ENCODE measurements at places on chromosomes 6 and 20. TPM values are rescaled to one million over a fixed set of nuclear protein-coding genes. Genes with fewer than 3 reads are reported as not detected.
A peak's percentile ranks its signal among the peaks of the same experiment; 100 is the strongest.

The FABP7 gene
- total RNA-seq = not detected

The SMLR1 gene
- not detected for total RNA-seq

The PRSS35 gene
- total RNA-seq = not detected

The C4A gene
- 4.8 TPM for total RNA-seq

The FOXA2 gene
- total RNA-seq = not detected

The TNF gene
- not detected for total RNA-seq

GRCh38 chr6:150366118-150366778 is 2.6 kb upstream of the IYD start:
- H3K36me3 ChIP-seq = no peaks in the 10 kb centered on the region
- peaks cover 3% of the 10 kb centered on the region for H3K4me1 ChIP-seq
- H3K27ac ChIP-seq = no peak overlapping the region
- H3K27me3 ChIP-seq = no peaks in the 10 kb centered on the region
- no peak for DNase-seq

- H3K27ac ChIP-seq = no peak overlapping the region
- no peaks in the 10 kb centered on the region for H3K27me3 ChIP-seq
- DNase-seq = peak; percentile 57
Measured at GRCh38 chr6:152572338-152573088, 64.6 kb downstream of the SYNE1 start.

DNA sequence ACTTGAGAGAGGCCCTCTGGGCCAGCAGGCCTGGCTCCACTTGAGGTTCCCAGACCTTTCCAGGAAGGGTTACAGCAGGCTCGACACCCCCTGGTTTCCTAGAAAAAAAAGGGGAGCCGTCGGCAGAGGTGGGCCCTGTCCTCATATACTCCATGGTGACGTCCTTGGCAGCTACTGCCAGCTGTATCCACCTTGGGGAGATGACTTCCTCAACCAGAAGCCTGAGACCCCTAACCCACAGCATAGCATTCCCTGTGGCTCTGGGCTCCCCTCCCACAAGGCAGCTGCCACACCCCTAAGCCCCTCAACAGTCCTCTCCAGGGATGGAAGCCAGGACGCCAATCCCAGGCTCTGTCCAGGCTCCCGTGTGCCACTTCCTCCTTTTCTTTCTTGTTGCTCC is 294.8 kb downstream of the CDC5L start:
- no peak for DNase-seq
- H3K4me3 ChIP-seq = no peak overlapping the region
- H3K27me3 ChIP-seq = no peaks in the 10 kb centered on the region
- H3K4me1 ChIP-seq = peaks cover 8% of the 10 kb centered on the region

DNA sequence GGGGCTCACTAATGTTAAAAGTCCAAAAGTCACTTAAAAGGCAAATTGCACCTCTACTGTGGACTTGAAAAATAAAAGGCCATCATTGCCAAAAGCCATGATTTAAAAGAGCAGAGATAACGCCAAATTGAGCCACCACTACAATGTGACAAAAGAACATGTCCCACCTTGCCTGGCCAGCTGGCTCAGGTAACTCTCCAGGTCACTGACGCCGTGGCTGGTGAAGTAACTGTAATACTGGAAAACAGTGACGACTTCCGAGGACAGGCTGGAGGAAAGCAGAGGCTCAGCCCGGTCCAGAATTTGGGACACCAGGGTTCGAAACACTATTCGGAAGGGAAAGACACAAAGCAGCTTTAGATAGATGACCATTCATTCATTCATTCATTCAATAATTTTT is 29.3 kb upstream of the ARMH2 start:
- H3K4me1 ChIP-seq = peaks cover 16% of the 10 kb centered on the region
- H3K4me3 ChIP-seq = no peak overlapping the region
- no peaks in the 10 kb centered on the region for H3K27me3 ChIP-seq
- no peak for DNase-seq
- H3K27ac ChIP-seq = no peak overlapping the region

- no peaks in the 10 kb centered on the region for H3K36me3 ChIP-seq
- DNase-seq = no peak
- H3K4me1 ChIP-seq = peaks cover 11% of the 10 kb centered on the region
- H3K4me3 ChIP-seq = no peak overlapping the region
- peaks cover 20% of the 10 kb centered on the region for H3K27me3 ChIP-seq
Measured at GRCh38 chr20:62119591-62120364, 2.5 kb upstream of the LSM14B start.

- no peak overlapping the region for H3K27ac ChIP-seq
- H3K4me1 ChIP-seq = no peaks in the 10 kb centered on the region
- H3K27me3 ChIP-seq = no peaks in the 10 kb centered on the region
- no peak overlapping the region for H3K4me3 ChIP-seq
- DNase-seq = no peak
- no peaks in the 10 kb centered on the region for H3K36me3 ChIP-seq
Measured at GRCh38 chr20:47680804-47681529, 104.3 kb downstream of the SULF2 start.

GRCh38 chr6:10451394-10451793 is 36.5 kb upstream of the TFAP2A start:
- no peaks in the 10 kb centered on the region for H3K27me3 ChIP-seq
- no peak for DNase-seq
- peak overlapping the region; percentile 69 for H3K27ac ChIP-seq
- no peaks in the 10 kb centered on the region for H3K36me3 ChIP-seq
- peaks cover 14% of the 10 kb centered on the region for H3K4me1 ChIP-seq

- no peak overlapping the region for H3K4me3 ChIP-seq
- H3K4me1 ChIP-seq = no peaks in the 10 kb centered on the region
- no peaks in the 10 kb centered on the region for H3K36me3 ChIP-seq
- no peak overlapping the region for H3K27ac ChIP-seq
- DNase-seq = no peak
Measured at GRCh38 chr6:63813566-63814120, 178.0 kb downstream of the PHF3 start.

DNA sequence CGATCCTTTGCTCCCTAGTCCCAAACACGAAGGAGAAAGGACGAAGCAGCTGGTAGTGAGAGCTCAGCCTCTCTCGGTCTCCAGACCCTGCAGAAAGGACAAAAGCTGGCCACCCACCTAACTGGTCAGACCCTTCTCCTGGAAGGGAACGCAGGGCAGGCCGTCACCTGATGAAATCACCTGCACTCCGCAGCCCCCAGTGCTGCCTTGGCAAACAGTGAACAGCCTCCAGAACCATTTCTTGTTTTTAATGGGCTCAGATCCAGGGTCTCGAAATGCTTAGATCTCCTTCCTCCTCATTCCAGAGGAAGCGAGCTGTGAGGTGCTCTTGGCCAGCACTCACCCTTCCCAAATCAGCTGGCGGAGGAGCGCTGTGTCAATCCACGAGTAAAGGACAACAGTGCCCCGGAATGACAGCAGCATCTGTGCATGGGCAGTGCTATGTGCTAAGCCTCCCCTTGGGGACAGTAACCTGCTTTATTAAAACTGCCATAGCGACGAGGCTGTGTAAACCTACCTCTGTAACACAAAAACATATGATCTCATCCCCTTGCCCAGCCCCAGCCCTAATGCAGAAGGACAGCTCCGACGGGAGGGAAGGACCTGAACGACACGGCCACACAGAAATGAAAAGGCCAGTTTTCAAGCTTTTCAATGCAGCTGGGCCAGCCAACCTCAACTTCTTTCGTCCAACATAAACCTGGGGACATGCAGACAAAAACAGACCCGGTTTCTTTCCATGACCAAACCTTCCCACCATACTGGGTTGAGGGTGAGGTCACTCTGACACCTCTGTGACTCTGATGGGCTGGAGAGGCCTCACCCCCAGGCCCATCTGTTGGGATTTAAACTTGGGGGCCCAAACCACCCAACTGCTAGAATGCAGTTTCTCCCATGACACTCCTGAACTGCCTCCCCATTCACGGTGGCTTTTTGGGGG is 43.3 kb downstream of the SULF2 start:
- no peak overlapping the region for H3K27ac ChIP-seq
- 0 out of 2 replicates have a peak, but pooled peaks cover 3% of the 10 kb centered on the region for H3K27me3 ChIP-seq
- no peaks in the 10 kb centered on the region for H3K36me3 ChIP-seq
- DNase-seq = no peak
- no peaks in the 10 kb centered on the region for H3K4me1 ChIP-seq
- H3K4me3 ChIP-seq = no peak overlapping the region

DNA sequence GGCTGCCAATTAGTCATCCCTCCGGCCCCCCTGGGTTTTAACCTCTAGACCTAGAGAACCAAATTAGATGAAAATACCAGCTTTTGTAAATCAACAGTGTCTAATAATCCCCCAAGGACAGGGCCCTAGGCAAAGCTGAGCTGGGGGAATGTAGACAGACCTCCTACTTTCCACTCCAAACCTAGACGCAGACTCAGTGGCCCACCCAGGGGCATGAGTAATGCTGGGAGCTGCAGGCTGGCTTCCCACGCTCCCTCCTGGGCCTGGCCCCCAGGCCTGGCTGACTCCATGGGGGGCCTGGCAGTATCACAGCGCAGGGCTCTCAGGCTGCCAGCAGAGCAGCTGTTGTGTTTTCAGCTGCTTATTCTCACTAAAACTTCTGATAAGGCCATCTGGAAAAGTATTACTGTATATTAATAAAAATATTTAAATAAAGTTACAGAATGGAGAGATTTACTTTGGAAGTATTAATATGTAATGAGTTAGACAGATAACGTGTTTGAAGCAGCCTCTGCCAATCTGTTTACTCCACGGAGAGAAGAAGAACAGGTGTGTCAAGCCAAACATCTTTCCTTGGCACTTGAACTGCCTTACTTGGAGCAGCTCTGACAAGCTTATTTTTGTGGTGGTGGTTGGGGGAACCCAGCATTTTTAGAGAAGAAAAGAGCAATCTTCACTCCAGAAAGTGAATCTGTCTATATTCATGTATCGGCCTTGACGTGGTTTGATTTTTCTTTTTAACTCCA is 144.0 kb upstream of the AGPAT4 start:
- DNase-seq = peak; percentile 92
- no peaks in the 10 kb centered on the region for H3K36me3 ChIP-seq
- H3K4me1 ChIP-seq = peaks cover 21% of the 10 kb centered on the region
- H3K27ac ChIP-seq = peak overlapping the region; percentile 73
- H3K4me3 ChIP-seq = no peak overlapping the region

DNA sequence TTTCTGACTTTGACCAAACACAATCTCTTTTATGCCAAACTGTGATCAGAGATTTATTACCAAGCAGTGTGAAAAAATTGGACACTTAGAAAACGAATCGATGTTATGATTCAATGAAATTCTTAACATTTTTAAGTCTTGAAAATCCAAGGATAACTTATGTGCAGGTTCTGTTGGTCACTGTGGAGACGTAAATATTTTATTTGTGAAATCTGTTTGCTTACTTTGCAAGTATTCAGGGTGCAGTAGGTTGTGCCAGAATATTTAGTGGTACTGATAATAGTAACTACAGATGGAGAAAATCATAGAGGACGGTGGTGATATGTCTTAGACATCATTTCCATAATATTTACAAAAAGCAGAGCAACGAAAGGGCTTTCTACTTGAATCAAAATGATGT is 97.3 kb downstream of the BMP2 start:
- no peak overlapping the region for H3K27ac ChIP-seq
- no peaks in the 10 kb centered on the region for H3K4me1 ChIP-seq
- H3K4me3 ChIP-seq = no peak overlapping the region
- H3K36me3 ChIP-seq = no peaks in the 10 kb centered on the region

DNA sequence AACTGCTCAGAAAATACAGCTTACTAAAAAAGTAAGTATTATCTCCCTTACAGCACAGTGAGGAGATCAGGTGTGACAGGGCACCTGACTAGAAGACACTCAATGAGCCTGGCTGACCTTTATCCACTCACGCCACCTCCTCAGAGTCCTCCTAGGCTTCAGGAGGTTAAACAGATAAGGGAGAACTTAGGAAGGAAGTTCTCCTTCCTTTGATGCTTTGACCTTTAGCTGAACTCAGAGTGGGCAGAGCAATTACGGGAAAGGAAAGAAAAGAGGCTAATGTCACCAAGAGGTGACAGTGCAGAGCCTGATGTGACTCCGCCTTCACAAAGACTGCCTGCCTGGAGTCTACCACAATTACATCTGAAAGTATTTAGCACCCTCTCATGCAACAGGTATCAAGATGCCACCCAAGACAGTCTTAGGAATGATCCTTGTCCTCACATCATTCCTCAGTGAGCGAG is 36.7 kb downstream of the MAN1A1 start:
- H3K4me3 ChIP-seq = no peak overlapping the region
- no peaks in the 10 kb centered on the region for H3K27me3 ChIP-seq
- DNase-seq = no peak
- H3K36me3 ChIP-seq = no peaks in the 10 kb centered on the region
- H3K27ac ChIP-seq = no peak overlapping the region
- peaks cover 11% of the 10 kb centered on the region for H3K4me1 ChIP-seq

- no peaks in the 10 kb centered on the region for H3K27me3 ChIP-seq
- DNase-seq = no peak
Measured at GRCh38 chr20:41398408-41398807, 31.8 kb upstream of the EMILIN3 start.

- H3K27ac ChIP-seq = no peak overlapping the region
- H3K27me3 ChIP-seq = no peaks in the 10 kb centered on the region
- H3K36me3 ChIP-seq = no peaks in the 10 kb centered on the region
- no peak for DNase-seq
Measured at GRCh38 chr20:41166201-41167117, 29.1 kb downstream of the PLCG1 start.

DNA sequence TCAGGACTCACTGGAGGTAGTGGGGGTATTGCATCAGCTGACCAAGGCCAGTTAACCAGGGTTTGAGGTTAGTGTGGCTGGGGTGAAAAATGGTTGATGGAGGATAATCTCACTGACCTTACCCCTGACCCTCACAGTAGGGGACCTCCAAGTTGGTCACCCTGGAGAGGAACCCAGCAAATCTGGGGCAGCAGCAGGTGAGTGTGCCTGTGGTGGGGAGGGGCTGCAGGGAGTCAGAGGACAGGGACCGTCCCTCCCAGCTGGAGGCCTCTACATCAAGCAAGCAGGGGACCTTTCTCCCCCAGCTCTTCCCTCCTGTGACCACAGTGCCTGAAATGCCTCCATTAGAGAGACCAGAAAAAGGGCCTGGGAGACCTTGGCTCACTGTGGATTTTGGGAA is 49.1 kb upstream of the ZNF337 start:
- no peak overlapping the region for H3K27ac ChIP-seq
- no peak overlapping the region for H3K4me3 ChIP-seq
- no peak for DNase-seq
- H3K4me1 ChIP-seq = no peaks in the 10 kb centered on the region
- no peaks in the 10 kb centered on the region for H3K27me3 ChIP-seq
- H3K36me3 ChIP-seq = no peaks in the 10 kb centered on the region
